ENCODE measurements at places on chromosomes 3 and 15.

- DNase-seq = no peak
Measured at GRCh38 chr3:143375698-143376097, 256.1 kb downstream of the CHST2 start.

GRCh38 chr3:67515778-67516177, 138.6 kb downstream of the SUCLG2 start:
- DNase-seq = no peak

DNA sequence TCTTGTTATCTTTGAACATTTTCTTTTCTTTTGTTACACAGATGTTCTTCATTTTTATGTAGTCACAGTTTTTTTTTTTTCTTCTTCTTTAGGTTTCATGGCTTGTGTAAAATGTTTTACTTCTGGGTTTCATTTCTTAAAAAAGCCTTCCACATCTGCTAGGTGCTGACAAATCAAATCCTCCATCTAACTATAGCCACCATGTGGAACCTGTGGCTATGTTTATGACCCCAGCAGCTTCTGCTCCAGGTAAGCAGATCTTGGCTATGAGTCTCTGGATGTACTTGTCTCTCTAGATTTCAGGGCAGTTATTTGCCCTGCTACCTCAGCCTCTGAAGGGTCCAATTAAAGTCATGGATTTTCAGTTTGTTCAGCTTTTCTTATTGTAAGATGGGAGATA, 44.5 kb downstream of the OXSM start:
- DNase-seq = no peak

DNA sequence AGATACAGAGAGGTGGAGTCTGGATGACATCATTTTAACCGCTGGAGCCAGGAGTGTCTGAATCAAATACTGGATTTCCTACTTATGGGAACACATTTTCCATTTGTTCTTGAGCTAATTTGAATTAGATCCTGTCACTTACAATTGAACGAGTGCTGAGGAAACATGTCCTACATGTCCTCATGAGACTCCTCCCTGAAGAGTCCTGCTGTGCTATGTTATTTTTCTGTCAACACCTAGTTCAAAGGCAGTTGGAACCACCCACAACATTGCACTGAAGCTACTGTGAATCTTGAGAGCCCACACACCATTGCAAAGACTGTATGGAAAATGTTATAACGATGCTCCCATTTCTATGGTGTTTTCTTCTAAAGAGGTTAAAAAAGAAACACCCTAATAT, 123.5 kb upstream of the CRBN start:
- DNase-seq = no peak

- DNase-seq = no peak
Measured at GRCh38 chr15:58840048-58840447, 68.9 kb downstream of the MINDY2 start.

GRCh38 chr3:194396539-194396858, 2.6 kb downstream of the GP5 start:
- no peak for DNase-seq

DNA sequence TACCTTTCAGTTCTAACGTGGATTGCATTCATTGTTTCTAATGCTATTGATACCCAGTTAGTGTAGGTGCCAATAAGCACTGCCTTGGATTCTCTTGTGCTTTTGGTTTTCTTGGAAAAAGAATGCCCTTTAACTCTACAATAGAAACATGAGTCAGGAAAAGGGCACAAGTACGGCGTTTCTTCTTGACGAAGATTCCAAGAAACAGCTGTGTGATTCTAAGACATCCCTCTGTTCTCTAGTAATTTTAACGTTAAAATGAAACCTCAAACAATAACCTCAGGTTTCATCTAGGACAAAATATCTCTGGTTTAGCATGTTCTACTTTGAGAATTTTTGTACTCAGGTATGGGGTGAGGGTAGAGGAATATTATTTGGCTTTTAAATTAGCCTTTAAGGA, 540.5 kb upstream of the ATP11B start:
- no peak for DNase-seq

- no peak for DNase-seq
Measured at GRCh38 chr3:194939949-194940770, 254.5 kb downstream of the FAM43A start.

- no peak for DNase-seq
Measured at GRCh38 chr15:79067072-79067833, 23.3 kb downstream of the RASGRF1 start.

DNA sequence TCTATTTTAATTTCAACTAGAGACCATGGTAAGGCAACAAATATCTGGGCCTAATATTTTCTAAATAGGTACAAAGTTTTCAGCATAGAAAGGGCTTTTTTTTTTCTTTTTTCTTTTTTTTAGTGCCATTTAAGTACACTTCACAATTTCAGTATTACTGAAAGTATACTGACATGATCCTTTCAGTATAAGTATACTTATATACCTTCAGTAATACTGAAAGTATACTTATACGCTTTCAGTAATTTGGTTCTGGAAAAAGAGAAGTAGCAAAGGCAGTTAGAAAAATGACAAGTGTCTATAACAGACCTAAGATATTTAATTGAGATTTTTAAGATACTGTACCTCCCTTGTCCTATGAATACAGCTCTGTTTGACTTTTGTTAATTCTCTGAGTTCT, 339.2 kb downstream of the EPHA3 start:
- DNase-seq = no peak

DNA sequence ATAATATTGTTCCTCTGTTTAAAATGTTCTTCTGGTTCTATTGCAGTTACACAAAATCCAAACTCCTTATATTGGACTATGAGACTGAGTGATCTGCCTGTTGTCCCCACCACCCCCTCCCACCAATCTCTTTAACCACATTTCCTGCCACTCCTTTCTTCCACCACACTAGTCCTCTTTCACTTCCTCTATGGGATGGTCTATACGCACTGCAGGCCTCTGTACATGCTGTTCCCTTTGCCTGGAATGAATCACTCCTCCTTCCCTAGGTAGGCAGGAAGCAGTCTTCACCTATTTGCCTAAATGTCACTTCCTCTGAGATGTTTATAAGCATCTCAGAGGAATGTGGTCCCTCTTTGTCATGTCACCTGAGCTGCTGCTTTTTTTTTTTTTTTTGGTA, 4.0 kb downstream of the MAP2K1 start:
- no peak for DNase-seq

DNA sequence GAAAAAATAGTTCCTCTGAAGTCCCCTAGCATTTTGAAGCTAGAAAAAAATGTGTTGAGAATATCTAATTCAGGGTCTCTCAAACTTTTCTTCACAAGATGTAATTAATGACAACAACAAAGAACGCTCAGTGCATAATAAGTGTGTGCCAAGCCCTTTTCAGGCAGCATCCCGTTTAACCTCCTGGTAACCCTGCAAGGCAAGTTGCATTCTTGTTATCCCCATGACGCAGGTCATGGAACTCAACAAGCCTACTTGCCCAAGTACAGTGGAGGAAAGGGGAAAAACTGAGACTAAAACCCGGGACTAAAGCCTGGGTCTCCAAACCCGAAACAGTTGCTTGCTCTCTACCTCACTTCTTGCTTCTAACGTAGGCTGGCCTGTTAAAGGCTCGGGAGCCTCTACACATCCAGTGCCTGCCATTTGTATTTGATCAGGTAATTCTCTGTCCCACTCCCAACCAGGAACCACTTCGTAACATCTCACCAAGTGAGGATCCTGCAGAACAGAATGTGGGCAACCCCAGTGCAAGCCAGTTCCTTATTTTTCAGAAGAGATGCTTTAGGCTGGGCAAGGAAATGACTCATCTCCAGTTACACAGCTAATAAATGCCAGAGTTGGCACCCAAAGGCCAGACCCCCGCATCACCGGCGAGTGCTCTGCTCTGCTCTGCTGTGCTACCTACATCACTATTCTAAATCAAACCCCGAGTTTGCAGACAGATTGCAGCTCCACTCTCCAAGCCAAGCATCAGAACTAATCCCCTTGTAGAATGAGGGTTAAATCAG, 28.3 kb downstream of the LMCD1 start:
- no peak for DNase-seq

DNA sequence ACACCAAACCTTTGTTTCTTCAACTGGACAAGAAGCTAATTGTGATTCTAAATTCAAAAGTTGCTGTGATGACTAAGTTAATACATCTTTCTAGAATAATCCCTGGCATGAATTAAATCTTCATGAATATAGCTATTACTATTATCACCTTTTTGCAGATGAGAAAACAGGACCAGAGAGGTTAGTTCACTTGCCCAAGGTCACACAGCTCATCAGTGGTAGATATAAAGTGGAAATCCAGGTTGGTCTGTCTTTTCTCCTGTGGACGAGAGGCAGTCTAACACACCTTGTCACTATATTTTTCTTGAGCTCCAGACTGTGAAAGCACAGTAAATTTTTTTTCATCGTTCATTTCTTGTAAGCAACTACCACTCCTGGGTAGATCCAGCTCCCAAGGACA, 247.6 kb upstream of the LRTM1 start:
- no peak for DNase-seq

GRCh38 chr3:64450396-64450956, 225.2 kb upstream of the PRICKLE2 start:
- DNase-seq = no peak

DNA sequence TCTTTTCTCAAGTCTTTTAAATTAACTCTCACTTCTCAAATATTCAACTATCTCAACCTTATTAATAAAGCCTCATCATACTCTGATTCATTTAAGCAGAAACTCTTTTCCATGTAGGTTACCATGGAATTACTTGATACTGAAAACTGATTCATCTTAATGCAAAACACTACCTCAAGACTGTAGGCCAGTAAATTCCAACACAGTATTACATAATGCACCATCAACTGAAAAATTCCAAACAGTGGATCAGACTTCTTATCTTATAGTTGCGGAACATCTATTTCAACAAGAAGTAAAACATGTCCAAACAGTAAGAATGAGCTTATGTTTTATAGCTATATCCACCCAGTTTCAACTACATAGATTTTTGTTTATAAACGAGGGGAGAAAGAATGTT, 124.5 kb downstream of the PEAK1 start:
- DNase-seq = no peak

DNA sequence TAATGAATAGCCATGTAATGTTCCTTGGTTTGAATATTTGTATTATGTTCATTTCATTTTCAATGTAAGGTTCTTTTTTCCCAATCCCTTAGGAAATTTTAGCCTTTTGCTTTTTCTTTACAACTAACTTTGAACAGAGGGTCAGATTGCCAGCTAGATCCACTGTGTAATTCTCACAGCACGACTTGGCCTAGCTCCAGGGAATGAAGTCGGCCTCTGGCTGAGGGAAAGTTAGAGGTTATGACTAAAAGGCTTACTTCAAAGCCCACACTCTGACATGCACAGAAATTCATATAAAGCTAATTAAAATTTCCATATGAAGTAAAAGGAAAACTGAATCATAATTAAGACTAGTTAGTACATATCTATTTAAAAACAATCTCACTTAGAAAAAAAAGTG, 38.7 kb downstream of the ROBO1 start:
- no peak for DNase-seq

- no peak for DNase-seq
Measured at GRCh38 chr3:178184833-178185232, 351.4 kb upstream of the KCNMB2 start.

DNA sequence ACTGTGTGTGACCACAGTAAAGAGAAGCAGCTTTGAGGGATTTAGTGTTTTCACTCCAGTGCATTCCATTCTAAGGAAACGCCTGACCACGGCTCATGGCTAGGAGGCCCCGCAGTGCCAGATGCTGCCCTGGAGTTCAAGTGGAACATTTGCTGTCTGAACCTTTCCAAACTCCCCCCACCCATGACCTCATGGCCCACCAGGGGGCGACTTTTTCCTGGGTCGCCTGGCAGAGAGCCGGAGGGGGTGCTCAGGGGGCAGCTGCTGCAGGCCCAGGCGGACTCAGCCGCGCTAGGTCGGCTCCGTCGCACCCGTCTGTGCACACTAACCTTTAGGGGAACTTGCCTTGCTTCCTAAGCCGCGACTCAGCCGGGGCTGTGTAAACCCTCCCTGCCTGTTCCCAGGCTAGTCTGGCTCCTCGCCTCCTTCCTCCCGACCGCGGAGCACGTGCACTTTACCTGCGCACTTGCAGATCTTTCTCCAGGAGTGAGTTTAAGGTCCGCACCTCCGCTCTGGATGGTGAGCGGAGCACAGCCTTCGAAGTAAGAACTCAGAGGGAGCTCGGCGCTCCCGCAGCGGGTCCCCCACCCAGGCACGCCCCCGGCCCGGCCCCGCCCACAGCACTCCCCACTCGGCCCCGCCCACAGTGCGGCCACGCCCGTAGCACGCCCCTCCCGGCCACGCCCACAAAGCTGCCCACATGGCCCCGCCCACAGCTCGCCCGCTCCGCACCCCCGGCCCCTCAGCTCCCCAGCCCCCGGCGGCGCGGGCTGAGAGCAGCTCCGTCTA, at the start of gene OCA2:
TSS of gene OCA2 (minus strand) at position 550 of the 789 bp plus-strand sequence. CDS start 17,441 bp downstream, outside the sequence.
- peak; percentile 57 for DNase-seq

DNA sequence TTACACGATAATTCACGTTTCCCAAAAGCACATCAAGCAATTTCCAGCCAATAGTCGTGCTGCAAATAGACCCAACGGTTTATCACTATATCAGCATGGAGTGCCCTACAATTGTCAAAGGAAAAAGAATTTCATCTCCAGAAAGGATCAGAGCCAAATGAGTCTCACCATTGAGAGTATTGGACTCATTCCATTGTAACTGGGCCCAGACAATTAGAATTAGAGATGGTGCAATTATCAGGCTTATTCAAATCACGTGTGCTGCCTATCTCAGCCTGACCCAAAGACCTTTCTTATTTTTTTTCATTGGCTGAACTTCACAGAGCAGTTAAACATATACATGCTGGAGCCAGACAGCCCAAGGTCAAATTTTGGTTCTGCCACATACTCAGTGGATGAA, 87.0 kb upstream of the LRTM1 start:
- no peak for DNase-seq

DNA sequence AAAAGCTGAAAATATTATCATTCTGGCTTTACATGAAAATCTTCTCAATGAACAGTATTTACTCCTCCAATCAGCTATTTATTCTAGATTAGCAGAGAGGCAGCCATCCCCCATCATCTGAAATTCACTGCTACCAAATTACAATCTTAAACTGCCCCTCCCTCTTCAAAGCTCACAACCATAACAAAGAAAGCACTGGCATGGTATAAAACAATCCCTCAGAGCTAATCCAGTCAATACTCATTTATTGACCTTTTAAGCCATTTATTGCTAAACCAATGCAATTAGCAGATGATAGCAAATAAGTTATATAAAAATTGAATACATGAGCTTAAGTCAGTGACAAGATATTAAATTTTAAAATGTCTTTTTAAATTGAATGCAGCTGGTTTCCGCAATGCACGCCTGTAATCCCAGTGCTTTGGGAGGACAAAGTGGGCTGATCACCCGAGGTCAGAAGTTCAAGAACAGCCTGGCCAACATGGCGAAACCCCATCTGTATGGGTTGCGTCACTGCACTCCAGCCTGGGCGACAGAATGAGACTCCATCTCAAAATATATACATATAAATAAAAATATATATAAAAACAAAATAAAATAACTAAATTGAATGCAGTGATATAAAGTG, 12.1 kb downstream of the SLC4A7 start:
- DNase-seq = no peak

DNA sequence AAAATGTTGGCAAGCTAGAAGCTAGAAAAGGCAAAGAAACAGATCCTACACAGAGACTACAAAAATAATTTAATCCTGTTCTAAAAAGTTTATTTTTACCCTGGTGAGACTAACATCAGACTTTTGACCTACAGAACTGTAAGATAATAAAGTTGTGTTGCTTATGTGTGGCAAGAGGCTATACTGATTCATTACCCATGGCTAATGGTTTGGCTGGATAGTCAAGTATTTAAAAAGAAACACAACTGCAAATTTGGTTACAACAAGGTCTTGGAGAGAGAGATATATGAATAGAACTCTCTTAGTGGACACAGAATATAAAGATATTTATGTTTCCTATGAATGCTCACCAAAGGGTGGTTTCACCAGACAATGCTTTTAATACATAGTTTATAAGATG, 364.2 kb upstream of the PLSCR5 start:
- DNase-seq = no peak

GRCh38 chr3:180523040-180523439, 78.9 kb upstream of the TTC14 start:
- DNase-seq = no peak

Data from activated T-cell treated with anti-CD3 and anti-CD28 coated beads for 24 hours (primary cell).